ENCODE measurements at places on chromosomes 2 and 18. TPM values are rescaled to one million over a fixed set of nuclear protein-coding genes. Genes with fewer than 3 reads are reported as not detected.

DNA sequence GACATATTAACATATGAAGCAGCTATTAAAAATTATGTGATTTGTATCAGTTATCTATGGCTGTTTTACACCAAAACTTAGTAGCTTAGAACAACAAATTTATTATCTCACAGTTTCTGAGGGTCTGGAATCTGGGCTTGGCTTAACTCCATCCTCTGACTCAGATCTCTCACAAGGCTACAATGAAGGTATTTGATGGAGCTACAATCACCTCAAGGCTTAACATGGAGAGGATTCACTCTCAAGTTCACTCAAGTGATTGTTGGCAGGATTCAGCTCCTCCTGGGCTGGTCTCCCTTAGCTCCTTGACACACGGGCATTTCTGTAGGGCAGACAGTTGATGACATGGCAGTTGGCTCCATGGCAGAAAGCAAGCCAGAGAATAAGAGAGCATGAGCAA, 133.0 kb upstream of the SLC14A2 start:
- DNase-seq = peak; percentile 41

DNA sequence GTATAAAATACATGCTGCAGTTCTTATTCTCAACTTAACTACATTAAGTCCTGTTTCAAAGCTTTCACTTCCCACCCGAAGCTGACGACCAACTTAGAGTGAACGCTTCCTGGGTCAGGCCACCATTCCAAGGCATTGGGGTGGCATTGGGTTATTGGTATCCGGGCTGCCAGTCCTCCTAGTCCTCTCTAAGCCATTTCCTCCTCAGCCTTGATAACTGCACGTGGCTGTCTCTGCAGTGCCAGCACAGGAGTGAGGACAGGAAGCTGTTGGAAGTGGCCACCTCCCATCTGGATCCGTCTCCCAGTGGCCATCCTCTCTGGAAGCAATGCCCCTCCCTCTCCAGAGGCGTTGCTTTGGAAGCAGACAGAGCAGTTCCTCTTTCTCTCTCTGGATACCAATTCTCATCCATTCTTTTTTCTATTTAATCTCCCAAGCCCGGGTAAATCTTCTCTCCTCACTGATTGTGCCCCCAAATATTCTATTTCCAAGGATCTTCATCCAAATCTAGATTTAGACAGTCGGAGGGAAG, 354.7 kb downstream of the EIPR1 start:
- DNase-seq = no peak

- no peak for DNase-seq
These were observed 297.3 kb downstream of the IKZF2 start for GRCh38 chr2:212854116-212854515.

DNA sequence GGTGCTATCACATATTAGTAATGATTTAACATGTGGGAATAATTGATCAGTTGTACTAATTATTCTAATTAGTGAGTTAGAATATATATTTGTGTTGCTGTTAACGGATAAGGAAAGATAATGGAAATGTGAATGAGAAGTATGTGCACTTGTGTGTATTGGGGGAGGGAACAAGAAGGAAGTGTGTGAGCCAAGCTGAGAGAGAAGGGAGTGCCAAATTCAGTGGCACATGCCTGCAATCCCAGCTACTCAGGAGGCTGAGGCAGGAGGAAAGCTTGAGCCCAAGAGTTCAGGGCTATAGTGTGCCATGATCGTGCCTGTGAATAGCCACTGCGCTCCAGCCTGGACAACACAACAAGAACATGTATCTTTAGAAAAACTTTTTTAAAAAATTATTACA, 9.3 kb downstream of the BARD1 start:
- DNase-seq = no peak

- no peak for DNase-seq
These were observed 138.9 kb downstream of the MEIS1 start for GRCh38 chr2:66573821-66574233.

DNA sequence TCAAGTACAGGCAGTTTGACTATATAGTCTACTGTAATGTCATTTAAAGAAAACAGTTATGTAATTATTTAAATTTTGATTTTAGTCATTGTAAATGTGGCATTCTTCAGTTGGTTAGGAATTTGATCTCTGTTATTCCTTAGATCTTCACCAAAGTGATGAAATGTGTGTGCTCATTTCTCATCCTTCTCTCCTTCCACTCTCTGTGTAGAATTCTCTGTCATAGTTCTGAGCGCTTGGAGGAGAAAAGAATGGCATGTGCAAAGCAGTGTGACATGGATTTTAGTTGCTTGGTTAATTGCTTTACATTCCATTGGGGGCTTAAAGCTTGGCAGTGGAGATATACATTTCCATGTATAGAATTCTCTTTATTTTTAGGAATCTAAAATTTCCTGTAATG, 14.8 kb downstream of the PIK3C3 start:
- no peak for DNase-seq

- DNase-seq = peak; percentile 87
These were observed 14.1 kb upstream of the MEX3C start for GRCh38 chr18:51211552-51211951.

GRCh38 chr18:9771977-9772660, 64.0 kb downstream of the RAB31 start:
- DNase-seq = no peak

DNA sequence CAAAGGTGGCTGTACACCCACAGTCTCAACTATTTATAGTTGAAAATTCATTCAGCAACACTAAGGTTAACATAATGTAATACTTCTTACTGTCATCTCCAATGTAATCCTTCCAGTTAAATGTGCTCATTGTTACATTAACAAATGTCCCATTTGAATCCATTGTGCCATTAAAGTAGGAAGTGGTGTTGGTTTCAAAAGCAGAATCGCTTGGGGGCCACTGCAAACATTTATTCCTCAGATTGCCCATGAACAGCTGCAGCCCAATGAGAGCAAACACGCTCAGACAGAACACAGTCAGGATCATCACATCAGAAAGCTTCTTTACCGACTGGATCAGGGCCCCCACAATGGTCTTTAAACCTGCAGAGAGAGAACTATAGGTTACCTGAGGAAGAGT, 41.4 kb downstream of the SCN3A start:
- no peak for DNase-seq

DNA sequence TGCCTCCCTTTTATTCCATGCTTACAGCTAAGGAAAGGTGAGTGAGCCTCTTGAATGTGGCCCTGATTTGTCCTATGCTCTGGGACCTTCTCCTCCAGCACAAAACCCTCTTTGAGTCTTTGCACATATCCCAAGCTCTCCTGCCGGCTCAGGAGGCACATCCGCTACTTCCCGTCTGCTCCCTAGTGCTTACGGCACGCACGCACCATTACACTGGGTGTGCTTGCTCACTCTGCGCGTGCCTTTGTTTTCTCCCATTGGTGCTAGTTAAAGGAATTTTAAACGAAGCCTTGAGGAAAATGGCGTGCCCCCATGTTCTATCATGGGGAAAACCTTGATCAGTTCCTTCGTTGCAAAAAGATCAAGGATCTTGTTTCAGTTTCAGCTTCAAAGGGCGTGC, 7.9 kb upstream of the DGKD start:
- DNase-seq = no peak

- DNase-seq = no peak
These were observed 105.9 kb downstream of the DYSF start for GRCh38 chr2:71559080-71559827.

GRCh38 chr2:23542230-23542789, 157.3 kb downstream of the KLHL29 start:
- DNase-seq = no peak

DNA sequence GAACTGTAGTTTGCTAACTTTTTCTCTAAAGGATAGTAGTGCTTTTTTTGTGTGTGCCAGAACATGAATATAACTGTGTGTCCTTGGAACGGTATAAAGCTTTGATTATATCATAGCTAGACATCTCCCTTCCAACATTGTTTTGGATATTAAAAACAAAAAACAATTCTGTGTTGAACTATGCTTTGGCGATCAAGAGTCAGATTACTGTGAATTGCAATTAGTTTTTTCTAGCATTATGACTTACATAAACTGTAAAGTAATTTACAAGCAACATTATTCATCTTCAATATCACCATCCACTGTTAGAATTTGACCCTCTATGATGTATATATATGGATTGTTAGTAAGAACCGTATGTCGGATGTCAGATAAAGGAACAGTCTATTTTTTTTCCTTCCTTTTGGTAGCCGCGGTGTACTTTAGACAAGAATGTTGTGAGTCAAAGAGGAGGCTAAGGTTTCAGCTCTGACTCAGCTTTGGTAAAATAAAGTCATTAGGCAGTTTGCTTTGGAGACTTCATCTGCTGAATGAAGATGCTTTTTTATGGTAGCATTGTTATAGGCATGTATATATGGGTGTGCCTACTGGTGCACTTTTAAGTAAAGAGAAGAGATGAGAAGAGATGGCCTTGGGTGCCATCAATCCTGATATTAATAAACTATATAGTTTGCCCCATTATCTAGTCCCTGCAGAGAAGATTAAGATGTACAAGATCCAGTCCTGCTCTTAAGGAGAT, 76.4 kb downstream of the LTBP1 start:
- DNase-seq = peak; percentile 75

- no peak for DNase-seq
These were observed 52.0 kb downstream of the ZFP36L2 start for GRCh38 chr2:43174368-43174916.

DNA sequence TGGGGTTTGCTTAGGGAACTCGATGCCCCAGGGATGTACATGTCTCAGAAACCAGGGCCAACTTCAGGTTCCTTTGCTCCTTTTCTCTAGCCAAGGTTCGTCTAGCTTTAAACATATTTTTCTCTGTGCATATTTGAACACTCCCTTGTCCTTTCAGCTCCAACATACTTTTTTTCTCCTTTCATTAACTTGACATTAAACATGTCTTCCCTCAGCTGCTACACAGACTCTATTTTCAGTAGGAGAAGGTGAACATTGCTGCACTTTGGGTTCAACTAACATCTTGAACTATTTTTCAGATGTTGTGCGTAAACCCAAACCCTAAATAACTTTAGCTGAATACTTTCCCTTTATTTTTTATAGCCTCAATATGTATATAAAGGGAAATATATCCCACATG, 212.9 kb downstream of the MTX2 start:
- DNase-seq = no peak

DNA sequence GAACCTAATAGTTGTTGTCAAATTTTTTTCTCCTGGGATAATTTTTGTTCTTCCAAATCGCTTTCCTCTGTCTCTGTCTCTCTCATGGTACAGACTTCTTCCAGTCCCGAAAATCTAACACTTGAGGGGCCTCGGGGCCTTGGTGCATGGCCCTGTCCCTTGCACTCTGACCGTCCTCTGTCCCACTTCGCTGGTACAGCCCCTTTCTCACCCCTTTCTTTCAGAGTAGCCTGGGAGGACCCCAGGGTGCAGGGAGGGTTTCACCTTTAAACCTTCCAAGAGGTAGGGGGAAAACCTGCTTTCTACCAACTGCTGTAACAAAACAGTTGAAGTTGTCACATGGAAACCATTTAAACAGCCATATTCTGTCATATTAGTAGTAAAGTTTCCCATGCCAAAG, 22.2 kb upstream of the FAHD2A start:
- DNase-seq = no peak

DNA sequence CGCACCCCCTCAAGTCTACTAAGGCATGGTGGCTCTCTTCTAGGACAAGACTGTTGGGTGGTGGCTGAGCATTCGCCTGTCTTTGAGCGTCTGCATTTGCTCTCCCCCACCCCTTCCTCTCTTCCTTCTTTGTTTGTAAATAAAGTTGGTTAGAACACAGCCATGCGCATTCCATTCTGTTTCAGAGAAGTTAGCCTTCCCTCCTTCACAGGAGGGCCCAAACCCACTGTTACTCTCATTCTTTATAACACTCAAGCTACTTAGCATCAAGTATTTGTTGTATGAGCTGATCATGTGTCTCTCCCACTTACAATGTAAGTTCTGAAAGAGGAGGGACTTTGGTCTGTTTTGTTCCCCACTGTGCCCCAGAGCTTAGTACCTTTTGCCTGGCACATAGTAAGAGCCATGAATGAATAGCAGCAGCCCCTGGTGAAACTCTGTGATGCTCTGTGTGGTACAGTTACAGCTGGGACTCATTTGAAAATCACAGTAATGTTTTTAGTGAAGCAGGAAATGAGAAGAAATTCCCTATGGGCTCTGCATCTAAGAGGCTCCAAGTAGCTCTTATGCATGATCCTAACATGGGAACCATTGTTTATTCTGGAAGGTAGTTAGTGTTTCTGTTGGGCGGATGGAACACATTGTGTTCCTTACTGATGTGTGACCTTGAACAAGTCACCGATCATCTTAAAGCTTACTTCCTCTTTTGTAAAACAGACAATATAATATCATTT, 7.7 kb downstream of the MGAT5 start:
- no peak for DNase-seq

DNA sequence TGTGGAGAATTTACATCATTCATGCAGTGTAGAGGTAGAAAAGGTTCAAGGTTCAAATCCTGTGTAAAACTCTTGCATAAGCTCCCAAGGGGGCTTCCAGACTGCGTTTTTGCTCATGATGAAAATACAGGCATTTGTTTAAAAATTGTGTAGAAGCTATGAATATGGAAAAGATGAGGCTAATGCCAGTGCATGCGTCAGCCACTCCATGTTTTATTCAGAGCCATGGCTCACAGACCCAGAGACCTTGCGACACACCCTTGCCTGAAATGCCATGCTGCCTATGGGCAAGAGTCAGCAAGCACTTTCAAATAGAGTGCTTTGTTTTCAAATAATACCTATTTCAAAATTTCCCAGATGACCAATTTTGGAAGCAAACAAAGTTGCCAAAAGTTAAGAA, 262.3 kb downstream of the TRIB2 start:
- no peak for DNase-seq

DNA sequence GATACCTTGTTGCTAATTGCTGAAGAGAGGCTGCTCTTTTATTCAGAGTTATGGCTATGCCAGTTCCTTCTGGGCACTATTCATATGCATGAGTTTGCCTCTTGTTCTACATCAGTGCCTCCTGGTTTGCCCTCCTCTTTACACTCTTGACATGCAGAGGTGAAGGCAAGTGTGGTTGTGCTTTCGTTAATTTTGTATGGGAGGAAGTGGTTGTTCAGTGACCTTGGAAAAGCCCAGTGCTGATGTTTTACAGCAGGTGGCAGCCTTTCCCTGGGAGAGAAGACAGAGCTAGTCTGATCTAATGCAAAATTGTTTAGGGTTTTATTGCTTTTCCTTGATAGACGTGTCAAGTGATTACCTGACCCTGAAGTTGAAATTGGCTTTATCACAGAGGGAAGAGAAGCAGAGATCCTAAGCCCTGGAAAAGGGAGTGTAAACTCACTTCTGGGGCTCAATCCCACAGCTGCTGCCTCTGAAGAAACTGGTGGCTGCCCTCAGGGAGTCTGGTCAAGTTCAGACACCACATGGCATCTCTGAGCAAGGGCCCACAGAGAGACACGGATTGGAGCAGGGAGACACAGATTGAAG, 30.5 kb upstream of the VPS54 start:
- DNase-seq = peak; percentile 63

- DNase-seq = no peak
These were observed 54.5 kb downstream of the MBP start for GRCh38 chr18:77077941-77078689.

ABHD1 gene
- not detected for total RNA-seq

NT5C1B gene
- not detected for total RNA-seq

CPS1 gene
- 16.7 TPM for total RNA-seq

KRCC1 gene
- 23.8 TPM for total RNA-seq

CHST9 gene
- total RNA-seq = not detected

WDR33 gene
- total RNA-seq = 13.6 TPM

RBKS gene
- 4.9 TPM for total RNA-seq

SLC38A11 gene
- 0.62 TPM for total RNA-seq

RASGRP3 gene
- 26.4 TPM for total RNA-seq

ALK gene
- 0.37 TPM for total RNA-seq

TMEM247 gene
- total RNA-seq = not detected

KLHL30 gene
- not detected for total RNA-seq

Data from M059J (cell line).